T-helper 1 cell (primary cell): ENCODE measurements at places on chromosomes 2 and 18.

DNA sequence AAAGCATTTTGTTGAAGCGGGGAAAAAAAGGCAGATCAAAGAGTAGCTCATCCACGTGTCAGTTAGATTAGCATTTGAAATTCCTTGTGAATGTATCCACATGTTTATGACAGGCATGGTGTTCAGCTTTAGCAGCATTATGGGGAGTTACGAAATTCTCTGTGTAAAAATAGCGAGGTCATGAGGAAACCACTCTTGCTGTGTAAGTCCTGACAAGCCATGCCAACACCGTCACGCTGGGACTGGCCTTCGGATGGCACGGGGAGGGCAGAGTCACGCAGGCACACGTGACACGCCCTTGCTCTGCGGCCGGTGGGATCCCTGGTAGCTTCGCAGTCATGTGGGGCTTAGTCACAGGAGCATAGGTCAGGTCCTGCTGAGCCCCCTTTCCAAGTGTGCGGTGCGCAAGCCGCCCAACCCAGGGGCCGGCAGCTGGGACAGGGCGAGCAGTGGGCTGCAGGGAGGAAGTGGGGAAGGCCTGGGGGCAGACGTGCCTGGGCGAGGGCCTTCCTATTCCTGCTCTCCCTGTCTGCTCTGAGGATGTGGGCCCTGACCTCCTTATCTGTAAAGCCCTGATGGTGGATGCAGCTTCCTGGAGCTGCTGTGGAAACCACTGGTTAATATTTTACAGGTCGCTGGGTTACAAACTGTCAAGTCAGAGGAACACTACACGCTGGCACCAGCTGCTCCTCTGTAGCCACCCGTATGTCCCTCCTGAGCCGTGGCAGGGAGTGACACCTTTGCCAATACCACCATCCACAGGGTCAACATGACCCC, 18.0 kb downstream of the MBP start:
- DNase-seq, result no peak

- no peak for DNase-seq
These were observed 84.7 kb downstream of the TNFRSF11A start for GRCh38 chr18:62409821-62410220.

GRCh38 chr2:32622570-32623310, 5.1 kb upstream of the TTC27 start:
- DNase-seq, result no peak

- DNase-seq, result no peak
These were observed 64.7 kb upstream of the RASGRP3 start for GRCh38 chr2:33411765-33412164.

DNA sequence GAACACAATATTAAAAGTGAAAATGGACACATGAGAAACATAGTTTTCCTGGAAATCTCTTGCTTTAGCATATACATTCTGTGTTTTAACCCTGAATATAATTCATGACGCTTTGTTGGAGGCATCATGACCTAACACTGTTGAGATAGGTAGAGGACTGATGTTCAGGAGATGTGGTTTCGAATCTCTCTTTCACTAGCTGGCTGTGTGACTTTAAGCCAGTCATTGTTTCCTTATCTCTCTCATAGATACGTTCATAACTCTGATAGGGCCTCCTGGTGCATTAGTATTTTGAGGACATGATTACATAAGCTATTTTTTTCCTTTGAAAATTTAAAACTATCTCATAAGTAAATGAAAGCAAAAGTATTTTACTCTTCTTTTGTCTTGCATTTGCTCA, 179.0 kb upstream of the DTNA start:
- DNase-seq, result no peak
